Stimulated activated CD8-positive, alpha-beta memory T cell treated with anti-CD3 and anti-CD28 coated beads, Interleukin-2, amount 100 ng/mL, for 1 hour (primary cell): ENCODE measurements at places on chromosomes 6 and 20.

DNA sequence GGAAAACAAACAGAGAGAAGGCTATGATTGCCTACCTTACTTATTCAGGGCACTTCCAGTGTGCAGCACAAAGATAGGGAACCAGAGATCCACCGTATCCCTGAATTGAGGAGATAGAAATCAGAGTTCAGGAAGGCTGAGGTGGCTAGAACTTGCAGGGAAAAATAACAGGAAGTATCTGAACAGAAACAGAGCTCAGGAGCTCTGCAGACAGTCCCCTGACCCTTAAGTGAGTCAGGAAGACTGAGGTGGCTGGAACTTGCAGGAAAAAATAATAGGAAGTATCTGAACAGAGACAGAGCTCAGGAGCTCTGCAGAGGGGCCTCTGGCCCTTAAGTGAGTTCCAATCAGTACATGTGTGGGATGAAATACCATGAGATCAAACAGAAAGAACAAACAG lies 65.4 kb downstream of the RPRD1B start:
- DNase-seq = no peak

DNA sequence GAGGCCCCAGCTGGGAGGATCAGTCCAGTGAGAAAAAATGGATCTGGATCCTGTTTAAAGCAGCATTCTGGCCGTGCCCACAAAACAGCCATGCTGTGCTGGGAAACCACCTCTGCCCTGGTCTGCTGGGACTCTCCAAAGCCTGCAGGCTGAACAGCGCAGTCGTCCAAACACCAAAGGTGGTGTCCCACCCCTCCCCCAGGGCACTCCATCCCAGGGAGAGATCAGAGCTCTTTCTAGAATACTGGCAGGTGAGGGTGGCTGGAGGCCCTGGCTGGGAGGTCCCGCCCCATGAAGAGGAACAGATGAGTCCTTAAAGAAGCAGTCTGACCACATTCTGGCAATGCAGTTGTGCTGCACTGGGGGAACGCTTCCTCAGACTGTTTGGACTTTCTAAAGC lies 84.6 kb downstream of the MRAP2 start:
- DNase-seq = no peak

DNA sequence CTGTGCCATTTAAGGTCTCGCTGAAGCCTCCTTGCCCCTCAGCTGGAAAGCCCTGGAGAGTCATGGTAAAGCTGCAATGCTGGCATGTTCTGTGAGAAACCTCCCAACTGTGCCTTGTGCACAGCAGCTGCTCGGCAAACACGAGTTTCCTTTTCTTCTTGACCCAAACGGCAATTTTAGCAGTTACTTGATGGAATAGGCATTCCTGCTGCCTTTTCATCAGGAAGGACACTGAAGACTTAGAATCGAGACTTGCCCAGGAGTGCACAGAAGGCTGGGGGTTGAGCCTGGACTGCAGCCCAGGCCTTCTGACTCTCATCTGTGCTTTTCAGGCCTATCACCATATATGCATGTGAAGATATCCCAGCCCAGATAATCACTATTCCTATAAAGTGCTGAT lies 28.7 kb upstream of the CLDN20 start:
- DNase-seq = no peak

GRCh38 chr6:36069573-36069972 lies 42.0 kb downstream of the MAPK14 start:
- no peak for DNase-seq

- DNase-seq = no peak
These were observed 115.9 kb upstream of the DST start for GRCh38 chr6:56758553-56758952.

- no peak for DNase-seq
These were observed 2.2 kb downstream of the PCED1A start for GRCh38 chr20:2838170-2838797.

DNA sequence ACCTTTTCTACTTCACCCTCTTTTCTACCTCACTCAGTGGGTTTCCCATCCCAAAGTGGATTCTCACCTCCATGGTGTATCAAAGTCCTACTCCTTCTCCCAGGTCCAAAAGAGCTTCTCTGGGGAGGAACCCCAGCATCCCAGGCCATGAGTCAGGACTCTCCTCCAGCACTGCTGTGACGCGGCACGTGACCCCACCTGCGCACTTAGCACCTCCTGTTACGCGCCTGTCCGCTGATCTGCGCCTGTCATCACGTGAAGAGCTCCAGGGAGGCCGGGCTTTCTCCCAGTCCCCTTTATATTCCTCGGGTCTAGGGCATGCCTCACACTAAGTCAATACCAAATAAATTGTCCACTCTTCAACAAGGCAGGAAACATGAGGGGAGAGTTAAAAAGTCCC lies 226.9 kb upstream of the QKI start:
- no peak for DNase-seq

DNA sequence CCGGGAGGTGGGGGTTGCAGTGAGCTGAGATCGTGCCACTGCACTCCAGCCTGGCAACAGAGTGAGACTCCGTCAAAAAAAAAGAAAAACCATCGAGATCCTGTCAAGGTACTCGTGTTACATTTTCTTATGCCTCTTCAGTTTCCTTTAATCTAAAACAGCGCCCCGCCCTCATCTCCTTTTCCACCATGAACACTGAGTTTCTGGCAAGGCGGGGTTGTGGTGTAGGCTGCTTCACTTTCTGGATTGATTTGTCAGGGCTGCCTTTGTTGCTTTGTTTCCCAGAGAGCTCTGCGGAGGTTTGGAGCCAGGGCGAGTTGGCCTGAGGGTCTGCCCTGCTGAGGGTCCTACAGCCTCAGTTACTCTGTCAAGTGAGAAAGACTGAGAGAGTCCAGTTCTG lies 8.9 kb downstream of the ITPR3 start:
- DNase-seq = no peak

- no peak for DNase-seq
These were observed 35.0 kb upstream of the ZBP1 start for GRCh38 chr20:57654998-57655808.

DNA sequence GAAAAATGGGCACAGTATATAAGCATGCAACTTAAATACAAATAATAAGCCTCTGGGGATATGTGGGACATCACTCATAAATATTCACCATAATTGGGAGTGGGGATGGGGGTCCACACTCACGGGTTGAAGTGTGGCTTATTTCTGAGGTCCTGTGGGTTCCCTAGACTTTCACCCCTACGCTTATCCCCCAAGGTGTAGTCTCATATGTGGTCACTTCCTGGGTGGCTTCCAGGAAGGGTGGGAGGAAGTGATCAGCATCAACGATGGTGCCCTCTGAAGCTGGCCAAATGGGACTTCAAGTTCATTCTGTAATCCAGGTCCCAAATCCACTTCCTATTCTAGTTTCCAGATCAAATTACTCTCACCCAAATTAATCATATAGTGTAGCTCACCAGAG lies 59.5 kb downstream of the GNAS start:
- DNase-seq = no peak

- no peak for DNase-seq
These were observed 84.5 kb downstream of the SLC16A10 start for GRCh38 chr6:111171577-111172400.

DNA sequence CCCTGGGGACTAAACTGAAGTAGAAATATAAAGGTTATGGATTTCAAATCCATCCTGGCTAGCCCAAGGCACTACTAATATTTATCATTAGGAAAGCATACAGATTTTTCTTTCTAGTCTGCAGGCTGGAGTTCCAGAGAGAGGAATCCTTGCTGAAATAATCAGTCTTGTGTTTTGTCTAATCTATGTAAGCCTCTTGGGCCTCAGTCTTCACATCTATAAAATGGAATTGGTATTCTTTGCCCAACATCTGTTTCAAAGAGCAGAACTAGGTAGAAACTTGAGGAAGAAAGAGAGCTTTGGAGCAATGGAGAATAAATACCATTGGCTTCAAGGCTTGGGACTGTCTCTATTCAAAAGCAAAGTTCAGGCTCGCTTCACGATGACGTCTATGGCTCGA lies 212.0 kb downstream of the ZMYND8 start:
- DNase-seq = no peak

- no peak for DNase-seq
These were observed 820 bp upstream of the TREML2 start for GRCh38 chr6:41201764-41202173.

DNA sequence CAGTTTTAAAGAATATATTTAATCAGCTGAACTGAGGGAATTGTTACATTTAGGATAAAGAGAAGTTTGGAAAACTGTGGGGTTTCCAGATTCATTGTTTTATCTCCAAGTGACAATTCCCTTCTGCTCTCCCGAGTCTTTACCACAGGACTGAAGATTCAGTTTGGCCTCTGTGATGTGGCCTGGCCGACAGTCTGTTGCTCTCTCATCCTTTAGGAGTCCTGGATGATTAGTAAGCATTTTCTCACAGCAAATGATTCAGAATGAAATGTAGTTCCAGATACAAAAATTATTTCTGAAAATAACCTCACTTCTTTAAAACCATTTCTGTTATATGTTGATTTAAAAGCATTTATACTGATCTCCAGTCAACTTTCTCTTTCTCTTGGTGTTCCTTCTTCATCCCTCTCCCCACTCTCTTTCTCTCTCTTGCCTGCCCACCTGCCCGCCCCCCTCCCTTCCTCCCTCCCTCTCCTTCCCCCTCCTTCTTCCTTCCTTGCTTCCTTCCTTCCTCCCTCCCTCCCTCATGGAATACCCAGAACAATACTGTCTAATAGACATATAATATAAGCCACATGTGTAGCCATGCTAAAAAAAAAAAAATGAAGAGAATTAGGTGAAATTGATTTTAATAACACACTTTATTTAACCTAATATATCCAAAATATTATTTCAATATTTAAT lies 254.9 kb downstream of the PRL start:
- DNase-seq = no peak

DNA sequence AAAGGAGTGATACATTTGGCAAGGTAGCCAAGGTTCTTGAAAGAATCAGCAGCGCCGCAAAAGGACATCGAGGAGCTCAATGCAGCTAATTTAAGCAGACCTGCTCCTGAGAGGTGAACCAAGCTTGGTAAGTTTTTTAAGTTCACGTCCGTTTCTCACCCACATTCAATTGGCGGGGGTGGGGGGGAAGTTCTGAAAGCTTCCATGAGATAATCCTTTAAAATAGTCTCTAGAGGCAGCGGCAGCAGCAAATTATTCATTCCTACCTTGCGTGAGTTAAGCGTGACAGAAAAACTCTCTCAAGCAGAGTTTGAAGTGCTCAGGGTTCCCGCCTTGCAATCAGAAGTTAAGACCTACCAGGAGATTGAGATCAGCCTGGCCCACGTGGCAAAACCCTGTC lies 97.3 kb upstream of the NHSL1 start:
- no peak for DNase-seq
